ENCODE measurements at places on chromosomes 2 and 18. TPM values are rescaled to one million over a fixed set of nuclear protein-coding genes. Genes with fewer than 3 reads are reported as not detected.

Gene REEP1
- total RNA-seq = 0.24 TPM

Gene RABL2A
- 3.9 TPM for total RNA-seq

Gene GKN2
- total RNA-seq = not detected

Gene VWC2L
- not detected for total RNA-seq

Gene SLC5A7
- not detected for total RNA-seq
